Erythroblast (primary cell): ENCODE measurements at places on chromosomes 5 and 9.

- DNase-seq: no peak
Measured at GRCh38 chr9:35687306-35687705, 2.4 kb downstream of the TPM2 start.

DNA sequence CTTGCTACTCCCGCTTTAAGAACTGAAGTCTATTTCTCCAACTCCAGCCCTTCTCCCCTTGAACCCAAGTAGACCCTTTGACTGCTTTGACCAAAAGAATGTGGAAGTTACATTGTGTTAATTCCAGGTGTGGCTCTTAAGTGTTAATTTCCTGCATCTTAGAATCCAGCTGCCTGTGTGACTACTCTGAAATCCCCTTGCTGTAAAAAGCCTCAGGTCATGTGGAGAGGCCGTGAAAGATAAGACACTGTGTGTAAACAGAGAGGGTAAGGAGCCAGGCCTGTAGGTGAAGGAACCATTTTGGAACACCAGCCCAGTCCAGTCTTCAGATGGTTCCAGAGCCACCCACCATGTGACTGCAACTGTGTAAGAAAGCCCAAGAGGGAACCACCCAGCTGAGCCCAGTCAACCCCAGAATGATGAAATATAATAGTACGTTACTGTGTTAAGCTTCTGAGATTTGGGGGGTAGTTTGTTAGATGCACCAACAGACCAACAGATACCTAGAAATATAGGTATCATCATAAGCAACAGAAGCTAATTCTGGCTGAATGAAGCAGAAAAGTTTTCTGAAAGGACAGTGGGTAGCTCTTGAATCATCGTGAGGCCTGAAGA is 59.4 kb upstream of the CCDC112 start:
- DNase-seq: no peak

DNA sequence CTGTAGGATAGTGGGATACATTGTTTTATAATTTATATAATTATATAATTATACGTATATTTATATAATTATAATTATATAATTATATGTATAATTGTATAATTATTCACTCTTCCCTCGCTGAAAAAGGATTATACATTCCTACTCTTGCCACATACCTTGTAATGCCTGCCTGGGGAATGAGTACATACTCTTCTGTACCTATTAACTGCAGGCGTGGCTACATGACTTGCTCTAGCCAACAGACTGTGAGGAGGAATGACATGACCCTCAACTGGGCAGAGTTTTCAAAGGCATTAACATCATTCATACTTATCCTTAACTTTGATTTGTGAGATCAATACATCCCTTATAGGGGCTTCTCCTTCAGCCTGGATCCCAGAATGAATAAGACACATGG is 19.1 kb downstream of the ERMP1 start:
- DNase-seq: no peak

- DNase-seq: no peak
Measured at GRCh38 chr9:112038017-112038408, 137.1 kb downstream of the SUSD1 start.

DNA sequence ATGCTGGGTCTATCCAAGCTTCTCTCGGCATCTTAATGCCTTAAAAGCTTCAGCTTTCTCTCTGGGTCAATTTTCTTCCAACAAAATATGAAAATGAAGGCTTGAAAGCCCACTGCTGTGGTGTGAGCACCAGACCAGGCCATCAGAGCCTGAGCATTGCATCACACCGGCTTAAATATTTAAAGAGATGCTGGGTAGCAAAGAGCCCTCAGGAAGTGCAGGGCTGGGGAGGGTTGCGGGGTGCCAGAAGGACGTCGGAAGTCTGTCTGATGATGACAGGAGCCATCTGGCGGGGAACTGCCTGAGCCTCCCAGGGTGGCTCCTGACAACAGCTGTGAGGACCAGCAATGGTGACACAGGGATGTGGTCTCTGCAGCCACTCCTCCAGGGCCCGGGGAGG is 185.5 kb downstream of the OLFM1 start:
- DNase-seq: no peak
